NCI-H1930 (cell line): ENCODE measurements at places on chromosomes 7 and 10.

DNA sequence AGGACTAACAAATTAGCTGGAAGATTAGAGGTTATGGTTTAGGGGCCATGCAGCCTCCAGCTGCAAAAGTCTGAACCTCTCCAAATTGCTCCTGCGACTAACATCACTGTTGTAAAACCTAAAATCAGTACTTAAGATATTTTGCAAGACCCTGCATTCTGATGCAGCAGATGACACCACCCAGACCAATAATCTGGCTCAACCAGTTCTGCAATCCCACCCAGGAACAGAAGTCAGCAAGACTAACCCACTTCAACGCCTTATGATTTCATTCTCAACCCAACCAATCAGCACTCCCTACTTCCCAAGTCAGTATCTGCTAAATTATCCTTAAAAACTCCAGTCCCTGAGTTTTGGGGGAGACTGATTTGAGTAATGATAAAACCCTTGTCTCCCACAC lies 250.8 kb upstream of the MBL2 start:
- no peak for DNase-seq

- DNase-seq: no peak
Measured at GRCh38 chr7:43170571-43170970, 58.1 kb downstream of the HECW1 start.

DNA sequence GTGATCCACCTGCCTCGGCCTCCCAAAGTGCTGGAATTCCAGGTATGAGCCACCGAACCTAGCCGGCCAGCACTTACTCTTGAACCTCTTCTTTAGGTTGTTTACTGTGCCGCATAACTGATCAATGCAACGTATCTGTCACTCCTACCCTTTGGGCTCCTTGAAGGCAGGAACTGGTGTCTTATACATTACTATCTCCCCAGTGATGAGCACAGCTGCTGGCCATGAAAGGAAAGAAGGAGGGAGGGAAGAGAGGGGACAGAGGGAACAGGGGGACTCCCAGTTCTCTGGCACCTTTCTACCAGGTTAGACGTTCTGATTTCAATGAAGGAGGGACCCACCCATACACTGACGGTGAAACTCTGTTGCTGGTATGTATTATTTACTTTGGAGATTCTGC lies 111.8 kb upstream of the NANOS1 start:
- DNase-seq: no peak

- no peak for DNase-seq
Measured at GRCh38 chr10:79552143-79552542, 8.1 kb downstream of the SFTPA2 start.

DNA sequence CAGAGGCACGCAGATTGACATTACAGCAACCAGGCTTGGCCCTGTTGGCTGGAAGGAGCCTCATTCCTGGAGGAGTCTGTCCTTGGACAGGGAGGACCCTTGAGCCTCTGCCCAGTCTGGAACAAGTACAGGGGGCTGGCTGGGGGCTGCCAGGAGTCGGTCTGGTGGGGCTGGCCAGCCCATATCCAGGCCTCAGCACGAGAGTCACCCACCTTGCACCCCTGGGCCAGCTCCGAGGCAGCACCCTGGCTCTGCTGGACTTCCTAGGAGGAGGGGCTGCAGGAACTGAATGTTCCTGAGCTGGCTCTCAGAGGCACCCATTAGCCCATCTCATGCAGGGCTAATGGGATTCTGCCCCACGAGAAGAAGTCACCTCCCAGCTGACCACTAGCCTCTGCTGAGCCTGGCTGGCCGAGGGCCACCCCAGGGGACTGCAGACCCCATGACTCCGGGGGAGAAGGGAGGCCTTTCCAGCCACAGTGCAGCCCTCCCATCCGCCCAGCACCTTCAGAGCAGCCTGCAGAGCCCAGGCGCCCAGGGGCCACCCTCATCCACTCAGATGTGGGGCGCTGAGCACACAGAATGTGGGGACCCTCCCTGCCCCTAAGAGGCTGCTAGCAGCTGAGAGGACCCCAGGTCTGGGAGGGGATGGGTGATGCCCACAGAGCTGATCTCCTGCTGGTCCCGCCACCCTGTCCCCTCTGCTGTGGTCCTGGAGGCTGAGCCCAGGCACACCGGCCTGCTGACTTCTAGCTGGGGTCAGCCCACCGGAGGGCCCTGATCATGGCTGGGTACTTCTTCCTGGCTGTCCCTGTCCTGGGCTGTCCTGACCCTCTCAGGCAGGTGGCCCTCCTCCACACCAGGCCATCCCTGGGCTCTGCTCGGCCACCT lies 14.8 kb upstream of the INPP5A start:
- DNase-seq: no peak

- DNase-seq: no peak
Measured at GRCh38 chr7:89401099-89401498, 605.6 kb upstream of the TEX47 start.

- no peak for DNase-seq
Measured at GRCh38 chr7:88638583-88638982, 120.9 kb upstream of the ZNF804B start.

- no peak for DNase-seq
Measured at GRCh38 chr10:58175990-58176900, 91.4 kb downstream of the IPMK start.

GRCh38 chr10:75655791-75656451 lies 224.5 kb downstream of the LRMDA start:
- DNase-seq: no peak

DNA sequence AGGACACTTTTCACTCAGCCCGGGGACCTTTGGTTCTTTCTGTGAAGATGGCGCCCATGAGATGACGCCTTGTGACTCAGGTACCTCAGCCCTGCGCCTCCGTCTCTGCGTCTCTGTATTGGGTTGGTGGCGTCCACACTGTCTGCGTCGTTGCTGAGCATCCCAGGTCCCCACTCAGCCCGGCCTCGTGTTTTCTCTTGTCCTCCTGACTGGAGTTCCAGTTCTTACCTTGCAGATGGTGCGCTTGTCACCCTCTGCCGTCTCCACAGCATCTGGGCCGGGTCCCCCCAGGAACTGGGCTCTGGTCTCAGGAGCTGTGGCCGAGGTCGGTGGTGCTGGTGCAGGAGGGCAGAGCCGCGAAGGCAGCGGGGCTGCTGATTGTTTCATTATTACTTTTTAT lies 150.4 kb downstream of the WDR37 start:
- no peak for DNase-seq

- DNase-seq: no peak
Measured at GRCh38 chr10:96168546-96168945, 38.4 kb downstream of the ZNF518A start.

DNA sequence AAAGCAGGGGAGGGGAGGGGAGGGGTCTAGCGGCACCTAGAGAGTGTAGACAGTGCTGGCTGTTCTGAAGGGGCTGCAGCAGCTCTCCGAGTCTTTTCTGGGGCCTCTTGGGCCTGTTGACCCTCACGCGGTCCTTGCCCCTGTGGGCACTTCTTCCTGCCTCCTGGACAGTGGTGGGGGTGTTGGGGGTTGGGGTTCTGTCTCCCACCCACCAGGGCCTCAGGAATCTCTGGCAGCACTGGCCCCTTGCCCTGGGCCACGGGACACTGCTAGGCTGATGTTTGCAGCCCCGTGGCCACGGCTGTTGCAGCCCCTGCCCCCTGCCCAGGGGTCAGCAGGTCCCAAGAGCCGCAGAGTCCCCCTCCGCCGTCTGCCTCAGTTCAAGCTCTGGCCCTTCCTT lies 68.9 kb upstream of the INPP5A start:
- DNase-seq: no peak

GRCh38 chr7:123727071-123727837 lies 21.5 kb downstream of the WASL start:
- no peak for DNase-seq

DNA sequence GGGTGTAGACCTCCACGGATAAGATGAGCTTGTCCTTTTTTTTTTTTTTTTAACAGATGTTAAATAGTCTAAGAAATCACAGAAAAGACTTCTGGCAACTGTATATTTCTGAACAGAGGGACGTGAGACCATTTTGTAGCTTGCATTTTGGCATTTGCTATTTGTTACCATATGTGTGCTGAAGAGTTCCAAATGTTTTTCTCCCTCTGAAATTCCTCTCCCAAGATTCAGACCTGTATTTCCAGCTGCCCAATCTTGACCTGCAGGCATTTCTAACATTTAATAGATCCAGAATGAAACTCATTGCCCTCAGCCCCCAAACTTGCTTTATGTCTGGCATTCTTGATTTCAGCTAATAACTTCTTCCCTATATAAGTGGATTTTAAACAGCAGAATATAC lies 223.1 kb upstream of the FZD1 start:
- no peak for DNase-seq

GRCh38 chr10:3636356-3637181 lies 148.4 kb downstream of the KLF6 start:
- no peak for DNase-seq

- DNase-seq: no peak
Measured at GRCh38 chr10:18610517-18610916, 40.9 kb downstream of the NSUN6 start.

GRCh38 chr10:77368006-77368405 lies 269.6 kb downstream of the KCNMA1 start:
- no peak for DNase-seq

GRCh38 chr10:103843045-103843444 lies 12.3 kb downstream of the SH3PXD2A start:
- no peak for DNase-seq

GRCh38 chr7:132560825-132561529 lies 15.3 kb downstream of the PLXNA4 start:
- no peak for DNase-seq

- DNase-seq: no peak
Measured at GRCh38 chr7:141416650-141417270, 134.4 kb upstream of the AGK start.

DNA sequence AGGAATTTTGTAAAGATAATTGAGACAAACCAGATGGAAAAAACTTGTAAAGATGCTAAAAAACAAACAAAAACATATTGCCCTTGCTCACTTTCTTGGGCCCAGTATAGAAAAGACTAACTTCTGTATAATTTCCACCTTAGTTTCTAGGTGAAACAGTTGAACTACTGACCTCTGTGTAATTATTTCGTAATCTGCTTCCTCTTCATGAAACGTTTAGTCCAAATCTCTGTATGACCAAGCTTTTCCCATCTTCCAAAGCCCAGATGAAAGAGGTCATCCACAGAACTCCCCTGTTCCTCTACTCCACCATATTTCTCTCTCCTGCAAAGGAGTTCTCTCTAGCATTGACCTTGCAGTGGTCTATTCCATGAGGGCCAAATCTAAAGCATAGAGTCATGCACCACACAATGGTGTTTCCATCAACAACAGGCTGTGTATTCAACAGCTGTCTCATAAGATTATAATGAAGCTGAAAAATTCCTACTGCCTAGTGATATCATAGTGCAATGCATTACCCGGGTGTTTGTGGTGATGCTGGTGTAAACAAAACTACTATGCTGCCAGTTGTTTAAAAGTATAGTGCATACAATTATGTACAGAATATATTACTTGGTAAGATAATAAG lies 647.6 kb downstream of the TNS3 start:
- DNase-seq: peak; percentile 23

DNA sequence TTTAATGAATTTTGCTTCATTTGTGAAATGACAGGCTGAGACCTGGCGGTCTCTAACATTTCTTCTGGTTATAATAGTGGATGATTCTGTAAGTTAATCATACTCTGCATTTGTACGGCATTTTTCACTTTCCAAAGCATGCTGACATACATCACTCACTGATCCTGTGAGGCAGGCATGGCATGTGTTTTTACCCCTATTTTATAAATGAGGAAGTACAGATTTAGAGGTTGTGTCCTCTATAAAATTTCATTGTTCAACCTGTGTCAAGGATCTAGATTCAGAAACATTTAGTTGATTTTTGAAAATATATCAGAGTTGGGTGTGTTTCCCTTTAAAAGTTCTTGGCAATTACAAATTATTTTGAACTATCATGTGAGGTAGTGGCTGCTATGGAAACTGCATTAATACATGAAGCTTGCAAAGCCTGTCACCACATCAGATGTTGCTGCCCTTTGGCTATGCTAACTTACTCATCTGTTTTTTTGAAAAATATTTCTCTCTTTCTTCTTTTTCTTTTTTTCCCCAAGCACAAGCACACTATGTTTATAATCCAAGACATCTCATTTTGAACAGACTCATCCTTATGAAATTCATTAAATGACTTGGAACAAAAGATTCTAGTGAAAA lies 172.7 kb downstream of the GNAI1 start:
- no peak for DNase-seq

DNA sequence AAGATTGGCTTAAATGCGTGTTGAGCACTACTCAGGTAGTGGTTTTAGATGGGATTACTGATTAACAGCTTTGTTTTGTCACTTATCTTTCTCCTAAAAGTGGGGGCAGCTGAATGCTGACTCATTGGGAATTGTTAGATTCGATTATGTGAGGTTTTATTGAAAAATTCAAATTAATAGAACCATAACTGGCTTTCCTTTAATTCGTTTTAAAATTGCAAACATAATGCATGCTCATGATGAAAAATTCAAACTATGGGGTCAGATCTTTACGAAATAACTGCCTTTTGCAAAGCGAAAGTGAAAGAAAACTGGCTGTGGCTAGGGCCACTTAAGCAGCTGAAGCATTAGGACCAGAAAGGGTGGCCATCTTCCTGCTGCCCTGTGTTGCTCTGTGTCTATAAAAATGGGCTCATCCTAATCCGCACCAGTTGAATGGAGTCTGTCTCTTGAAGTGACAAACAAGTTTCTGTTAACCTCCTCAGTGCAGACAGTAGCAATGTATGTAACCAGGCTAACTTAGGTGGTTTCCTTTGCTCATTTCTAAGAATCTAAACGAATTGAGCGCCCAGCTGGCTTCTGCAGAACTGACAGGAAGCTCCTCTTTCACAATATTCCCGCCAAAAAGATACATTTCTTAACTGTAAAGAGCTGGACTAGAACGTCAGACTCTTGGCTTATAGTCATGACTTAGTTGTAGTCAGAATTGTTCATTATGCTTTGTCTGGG lies 27.8 kb downstream of the DENND10 start:
- no peak for DNase-seq

DNA sequence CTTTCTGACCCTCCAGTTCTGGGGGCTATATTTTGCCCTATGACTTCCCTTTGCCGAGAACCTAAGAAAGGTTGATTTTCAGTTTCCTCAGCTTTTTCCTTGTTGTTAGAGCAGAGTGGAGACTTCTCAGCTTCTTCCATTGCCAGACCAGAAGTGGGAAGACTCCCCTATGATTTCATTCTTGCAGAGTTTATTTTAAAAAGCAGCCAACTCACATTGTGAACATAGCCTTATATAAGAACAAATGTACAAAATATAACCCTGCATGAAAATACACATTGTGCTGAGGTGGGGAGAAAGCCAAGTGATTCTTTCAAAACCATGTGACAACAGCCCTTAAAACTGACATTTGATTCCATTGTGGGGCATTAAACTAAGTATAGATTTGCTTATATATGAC lies 33.8 kb upstream of the FZD8 start:
- DNase-seq: no peak

- no peak for DNase-seq
Measured at GRCh38 chr7:2947058-2947780, 96.4 kb downstream of the CARD11 start.

DNA sequence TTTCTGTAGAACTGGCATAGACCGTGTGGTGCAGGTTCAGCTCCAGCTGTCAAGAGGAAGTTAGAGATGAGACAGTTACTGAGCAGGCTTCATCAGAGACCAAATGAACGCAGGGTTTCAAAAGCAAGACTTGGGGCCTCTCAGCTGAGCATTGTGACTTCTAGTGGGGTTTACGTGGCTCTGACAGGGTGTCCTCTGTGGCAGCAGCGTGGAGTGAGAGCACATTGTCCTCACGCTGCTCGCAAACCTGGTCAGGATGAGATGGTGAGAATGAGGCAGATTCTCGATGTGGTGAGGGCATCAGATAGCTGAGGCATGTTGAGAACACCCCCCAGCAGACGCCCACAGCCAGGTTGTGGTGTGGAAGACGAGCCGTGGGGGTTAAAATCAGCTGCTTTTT lies 126.0 kb downstream of the DNAJB6 start:
- DNase-seq: no peak

GRCh38 chr10:98388101-98388655 lies 26.8 kb downstream of the PYROXD2 start:
- DNase-seq: no peak
